ENCODE measurements at places on chromosomes 16 and 17. TPM values are rescaled to one million over a fixed set of nuclear protein-coding genes. Genes with fewer than 3 reads are reported as not detected.
A peak's percentile ranks its signal among the peaks of the same experiment; 100 is the strongest.

TUFM gene
- 186 TPM for total RNA-seq

CCL8 gene
- not detected for total RNA-seq

C17orf78 gene
- total RNA-seq: not detected

NT5M gene
- total RNA-seq: 3.0 TPM

SP6 gene
- total RNA-seq: 1.3 TPM

DNA sequence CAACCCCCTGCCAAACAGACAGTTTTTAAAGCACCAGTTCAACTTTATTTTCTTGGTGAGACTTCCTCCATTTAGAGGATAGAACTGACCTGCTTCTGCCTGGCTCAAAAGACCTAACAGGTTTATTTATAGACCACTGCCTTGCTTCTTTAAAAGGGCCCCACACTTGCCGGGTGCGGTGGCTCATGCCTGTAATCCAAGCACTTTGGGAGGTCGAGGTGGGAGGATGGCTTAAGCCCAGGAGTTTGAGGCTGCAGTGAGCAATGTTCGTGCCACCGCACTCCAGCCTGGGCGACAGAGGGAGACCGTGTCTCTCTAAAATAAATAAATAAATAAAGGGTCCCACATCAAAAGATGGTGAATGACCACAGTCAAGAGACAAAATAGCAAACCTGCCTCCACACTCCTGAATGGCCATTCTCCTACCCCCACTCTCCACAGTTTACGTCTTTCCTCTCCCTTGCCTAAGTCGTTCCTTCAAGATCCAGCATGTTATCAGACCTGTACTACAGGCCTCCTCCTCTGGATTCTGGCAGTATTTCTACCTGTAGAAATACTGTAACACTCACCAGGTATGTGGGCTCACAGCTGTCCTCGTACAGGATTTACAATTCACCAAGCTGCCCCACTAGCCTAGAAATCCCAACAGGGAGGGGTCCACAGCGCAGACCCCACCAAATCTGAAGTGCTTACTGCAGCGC, 95.6 kb downstream of the SMG6 start:
- H3K4me1 ChIP-seq: peaks cover 29% of the 10 kb centered on the region
- H3K27me3 ChIP-seq: no peaks in the 10 kb centered on the region
- no peaks in the 10 kb centered on the region for H3K36me3 ChIP-seq
- DNase-seq: no peak

DNA sequence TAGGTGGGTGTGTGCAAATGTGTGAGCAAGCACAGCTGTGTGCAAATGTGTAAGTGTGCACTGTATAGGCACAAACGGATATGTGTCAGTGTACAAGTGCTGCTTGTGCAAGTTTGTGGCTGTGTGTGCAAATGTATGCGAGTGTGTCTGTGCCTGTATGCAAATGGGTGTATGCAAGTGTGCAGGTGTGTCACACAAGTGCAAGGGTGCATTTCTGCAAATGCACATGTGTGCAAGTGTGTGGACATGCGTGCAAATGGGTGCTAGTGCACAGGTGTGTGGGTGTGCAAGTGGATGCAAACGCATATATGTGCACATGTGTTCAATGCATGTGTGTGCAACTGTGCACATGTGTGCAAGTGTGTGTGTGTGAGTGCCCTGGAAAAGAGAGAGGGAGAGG, 76.5 kb upstream of the TNRC6C start:
- H3K36me3 ChIP-seq: no peaks in the 10 kb centered on the region
- no peaks in the 10 kb centered on the region for H3K4me1 ChIP-seq
- no peak overlapping the region for H3K4me3 ChIP-seq

DNA sequence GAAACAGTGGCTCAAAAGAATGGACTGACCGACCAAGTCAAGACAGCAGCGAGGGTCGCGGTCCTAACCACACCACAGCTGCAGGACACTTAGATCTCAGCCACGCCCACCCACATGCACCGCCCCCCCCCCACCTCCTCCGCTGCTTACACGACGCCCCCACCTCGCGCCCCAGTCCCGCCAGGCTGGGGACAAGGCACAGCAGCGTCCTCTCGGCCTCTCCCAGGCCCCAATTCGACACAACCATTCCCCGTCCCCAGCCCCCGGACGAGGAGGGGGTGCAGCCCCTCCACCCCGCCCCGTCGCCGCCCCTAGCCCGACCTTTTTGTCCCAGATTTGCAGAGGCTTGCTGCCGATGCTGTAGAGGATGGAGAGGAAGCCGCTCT, 477 bp downstream of the CFAP20 start:
- H3K4me1 ChIP-seq: peaks cover 28% of the 10 kb centered on the region
- no peaks in the 10 kb centered on the region for H3K27me3 ChIP-seq
- no peak for DNase-seq
- peak overlapping the region; percentile 67 for H3K27ac ChIP-seq

GRCh38 chr17:82299452-82299851, 18.0 kb downstream of the CD7 start:
- no peaks in the 10 kb centered on the region for H3K36me3 ChIP-seq
- no peak overlapping the region for H3K4me3 ChIP-seq
- no peaks in the 10 kb centered on the region for H3K27me3 ChIP-seq
- DNase-seq: no peak
- no peak overlapping the region for H3K27ac ChIP-seq

DNA sequence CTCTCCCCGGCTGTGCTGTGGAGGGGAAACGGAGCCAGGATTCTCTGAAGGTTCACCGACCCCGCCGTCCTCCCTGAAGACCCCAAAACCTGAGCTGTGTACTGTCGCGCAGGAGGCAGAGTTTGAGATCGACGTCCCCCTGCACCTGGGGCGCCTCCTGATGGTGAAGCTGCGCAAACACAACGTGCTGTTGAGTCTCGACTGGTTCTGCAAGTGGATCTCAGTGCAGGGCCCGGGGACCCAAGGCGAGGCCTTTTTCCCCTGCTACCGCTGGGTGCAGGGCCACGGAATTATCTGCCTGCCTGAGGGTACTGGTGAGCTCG, 62.6 kb upstream of the TEKT1 start:
- H3K4me3 ChIP-seq: no peak overlapping the region
- no peak overlapping the region for H3K27ac ChIP-seq
- peaks cover 56% of the 10 kb centered on the region for H3K27me3 ChIP-seq

GRCh38 chr16:30076276-30076791, 540 bp downstream of the PPP4C start:
- H3K4me1 ChIP-seq: peaks cover 24% of the 10 kb centered on the region
- H3K4me3 ChIP-seq: peak overlapping the region; percentile 58
- peak overlapping the region; percentile 81 for H3K27ac ChIP-seq
- H3K27me3 ChIP-seq: no peaks in the 10 kb centered on the region
- peak; percentile 31 for DNase-seq
